NCI-H510A treated with DMSO at 0.1 percent for 48 hours (cell line): ENCODE measurements at places on chromosomes 1 and 21.

DNA sequence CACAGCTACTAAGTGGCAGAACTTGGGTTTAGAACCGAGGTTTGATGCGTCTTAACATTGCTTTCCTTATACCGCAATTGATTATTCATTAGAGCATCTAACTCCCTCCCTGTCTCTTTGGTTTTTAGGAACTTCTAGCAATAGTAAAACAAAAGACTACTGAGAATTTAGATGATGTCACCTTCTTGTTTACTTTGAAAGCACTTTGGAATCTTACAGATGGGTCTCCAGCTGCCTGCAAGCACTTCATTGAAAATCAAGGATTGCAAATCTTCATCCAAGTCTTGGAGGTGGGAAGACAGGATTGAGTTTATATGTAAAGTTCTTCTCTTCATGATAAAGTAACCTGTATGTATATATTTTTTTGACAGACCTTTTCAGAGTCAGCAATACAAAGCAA lies 35.0 kb downstream of the ZYG11A start:
- no peak for DNase-seq

GRCh38 chr1:158334526-158335212 lies 3.3 kb upstream of the CD1B start:
- DNase-seq = no peak

DNA sequence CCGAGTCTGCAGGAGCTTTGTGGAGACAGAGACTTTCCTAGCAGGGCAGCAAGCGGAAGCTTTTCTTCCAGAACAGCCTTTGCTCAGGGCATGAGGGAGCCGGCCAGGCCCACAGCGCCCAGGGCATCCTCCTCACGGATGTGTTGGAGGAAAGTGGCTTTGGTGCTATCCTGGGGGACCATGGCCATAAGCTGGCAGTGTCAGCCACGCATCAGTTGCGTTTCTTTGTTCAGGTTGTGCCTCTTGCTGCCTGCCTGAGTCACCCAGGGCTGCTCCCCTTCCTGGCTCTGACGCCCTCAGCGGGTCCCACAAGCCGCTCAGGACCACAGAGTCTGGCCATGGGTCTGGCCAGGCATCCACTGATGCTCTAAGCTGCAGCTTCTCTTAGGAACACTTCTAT lies 39.6 kb upstream of the PRSS38 start:
- no peak for DNase-seq

DNA sequence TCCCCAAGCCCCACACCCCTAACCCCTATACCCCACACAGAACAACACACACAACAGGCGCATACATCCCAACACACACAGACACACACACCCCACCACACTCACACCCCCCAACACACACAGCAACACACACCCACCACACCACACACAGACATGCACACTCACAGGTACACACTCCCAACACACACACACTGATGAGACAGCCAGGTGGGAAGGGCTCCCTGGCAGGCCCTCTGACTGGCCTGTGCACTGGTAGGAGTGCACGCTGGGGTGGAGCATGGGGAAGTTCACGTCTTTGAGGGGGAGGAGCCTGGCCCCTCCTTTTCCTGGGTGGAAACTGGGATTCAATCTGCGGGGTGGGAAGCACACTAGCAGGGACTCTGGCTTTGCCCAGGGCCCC lies 116.7 kb downstream of the RHOU start:
- DNase-seq = no peak

DNA sequence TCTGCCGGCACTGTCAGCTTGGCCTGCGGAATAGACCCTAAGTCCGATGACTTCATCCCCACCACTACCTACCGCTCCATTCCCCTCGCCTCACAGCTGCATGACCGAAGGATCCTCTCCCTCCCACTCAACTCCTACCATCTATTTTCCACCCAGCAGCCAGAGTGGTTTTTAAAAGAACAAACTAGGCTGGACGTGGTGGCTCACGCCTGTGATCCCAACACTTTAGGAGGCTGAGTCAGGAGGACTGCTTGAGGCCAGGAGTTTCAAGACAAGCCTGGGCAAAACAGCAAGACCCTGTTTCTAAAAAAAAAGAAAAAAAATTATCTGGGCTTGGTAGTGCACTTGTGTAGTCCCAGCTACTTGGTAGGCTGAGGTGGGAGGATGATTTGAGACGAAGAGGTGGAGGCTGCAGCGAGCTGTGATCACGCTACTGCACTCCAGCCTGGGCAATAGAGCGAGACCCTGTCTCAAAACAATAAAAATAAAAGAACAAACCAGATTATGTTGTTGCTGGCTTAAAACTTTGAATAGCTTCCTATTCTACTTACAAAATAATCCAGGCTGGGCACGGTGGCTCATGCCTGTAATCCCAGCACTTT lies 59.0 kb downstream of the UBIAD1 start:
- DNase-seq = no peak

- no peak for DNase-seq
Observed at GRCh38 chr1:26727476-26727875, 31.7 kb downstream of the ARID1A start.

- DNase-seq = no peak
Observed at GRCh38 chr1:3904006-3904842, 4.2 kb upstream of the C1orf174 start.
